ENCODE measurements at places on chromosomes 13 and 19.
A peak's percentile ranks its signal among the peaks of the same experiment; 100 is the strongest.

GRCh38 chr13:77919921-77920294, 1.3 kb upstream of the EDNRB start:
- no peak for DNase-seq

GRCh38 chr13:51922771-51923480, 61.2 kb downstream of the CCDC70 start:
- DNase-seq, result no peak

GRCh38 chr19:43705729-43706128, 10.1 kb upstream of the IRGC start:
- DNase-seq, result no peak

DNA sequence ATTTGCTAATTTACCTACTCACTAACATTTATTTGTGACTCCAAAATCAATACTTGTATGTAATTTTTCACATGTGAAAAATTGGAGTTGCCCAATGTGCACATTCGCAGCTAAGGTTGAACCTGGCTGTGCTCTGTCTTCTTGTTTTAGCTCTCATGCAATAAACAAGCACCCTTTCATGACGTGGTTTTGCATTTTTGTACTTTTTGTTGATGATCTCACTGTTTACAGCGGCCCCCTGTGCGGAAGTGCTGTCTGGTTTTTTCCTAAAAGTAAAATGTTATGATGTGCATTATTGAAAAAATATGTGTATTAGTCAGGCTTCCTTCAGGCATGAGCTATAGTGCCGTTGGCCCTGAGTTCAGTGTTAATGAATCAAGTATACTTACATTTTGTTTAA, 18.1 kb downstream of the DGKH start:
- no peak for DNase-seq

- DNase-seq, result peak; percentile 25
Observed at GRCh38 chr19:6218491-6219146, 61.2 kb downstream of the MLLT1 start.

DNA sequence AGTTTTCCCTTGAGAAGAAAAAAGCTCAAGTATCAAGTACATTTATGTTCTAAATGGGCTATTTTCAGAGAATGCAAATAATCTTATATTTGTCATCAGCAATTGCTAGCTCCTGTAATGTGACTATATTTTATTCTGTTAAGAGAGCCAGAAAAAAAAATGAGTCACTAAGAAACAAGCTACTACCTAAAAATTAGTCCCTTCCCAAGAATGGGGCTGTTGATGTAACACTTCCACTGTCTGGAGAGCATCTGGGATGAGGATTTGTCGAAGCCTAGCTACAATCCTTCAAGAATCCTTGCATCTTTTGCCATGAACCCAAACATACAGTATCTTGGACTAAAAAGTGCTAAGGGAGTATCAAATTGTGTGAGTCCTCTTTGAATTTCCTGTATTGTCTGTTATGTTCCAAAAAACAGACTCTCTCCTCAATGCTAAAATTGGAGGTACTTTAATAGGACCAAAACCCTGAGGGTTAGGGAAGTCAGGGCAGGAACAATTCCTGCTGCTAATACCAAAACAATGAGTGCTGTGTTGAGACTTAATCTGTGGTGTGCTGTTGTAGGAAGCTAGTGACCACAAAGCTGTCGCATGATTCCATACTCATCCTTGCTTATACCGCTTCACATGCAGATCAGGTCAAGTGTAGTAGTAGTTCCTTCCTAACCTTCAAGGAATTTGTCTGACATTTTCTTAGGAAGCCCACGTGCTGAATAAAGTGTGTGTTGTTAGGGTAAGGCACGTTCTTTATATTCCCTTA, 4.9 kb upstream of the ZC3H13 start:
- no peak for DNase-seq

DNA sequence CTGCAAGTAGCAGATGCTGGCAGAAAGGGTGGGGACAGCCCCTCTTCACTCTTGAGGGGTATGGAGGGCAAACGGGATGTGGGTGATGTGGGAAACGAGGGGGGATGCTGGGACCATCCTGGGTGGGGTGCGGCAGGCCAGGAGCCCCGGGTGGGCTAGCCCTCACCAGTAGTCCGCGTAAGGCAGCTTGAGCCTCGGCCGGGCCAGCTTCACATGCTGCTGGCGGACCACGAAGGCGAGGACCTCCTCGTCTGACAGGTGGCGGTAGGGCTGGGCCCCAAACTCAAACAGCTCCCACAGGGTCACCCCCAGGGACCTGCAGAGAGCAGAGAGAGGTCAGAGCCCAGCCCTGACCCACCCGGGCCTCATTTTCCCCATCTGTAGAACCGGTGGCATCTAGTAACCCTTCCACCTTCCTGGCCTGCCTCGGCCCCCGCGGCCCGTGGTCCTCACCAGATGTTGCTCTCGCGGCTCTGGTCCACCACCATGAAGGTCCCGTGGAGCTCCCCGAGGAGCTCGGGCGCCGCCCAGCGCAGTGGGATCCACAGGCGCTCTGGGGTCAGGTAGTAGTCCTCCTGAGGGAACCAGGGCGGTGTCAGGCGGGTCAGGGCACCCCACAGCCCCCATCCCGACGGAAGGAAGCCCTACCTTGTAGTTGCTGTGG, 10.7 kb downstream of the LMTK3 start:
- no peak for DNase-seq

GRCh38 chr13:97259798-97260714, 37.9 kb downstream of the MBNL2 start:
- DNase-seq, result no peak

All from iPS DF 19.7 (cell line).